Fibroblast of villous mesenchyme (primary cell): ENCODE measurements at places on chromosomes 1 and 21. TPM values are rescaled to one million over a fixed set of nuclear protein-coding genes. Genes with fewer than 3 reads are reported as not detected.

GRCh38 chr1:237736372-237737029 is 154.2 kb downstream of the ZP4 start:
- peak; percentile 3 for DNase-seq

Gene MAP3K21
- total RNA-seq, result 0.32 and 1.3 TPM in 2 replicates

Gene OR2T2
- not detected in 2 replicates for total RNA-seq

Gene ATP1A2
- total RNA-seq, result not detected in 2 replicates

- no peak for DNase-seq
Observed at GRCh38 chr1:223514644-223515043, 121.4 kb downstream of the CCDC185 start.

Gene PYGO2
- 26.7 and 28.9 TPM in 2 replicates for total RNA-seq

GRCh38 chr1:161736335-161736969 is 13.1 kb upstream of the DUSP12 start:
- DNase-seq, result peak; percentile 31

Gene PLPP3
- total RNA-seq, result 10.3 and 14.7 TPM in 2 replicates

GRCh38 chr1:1068517-1069055 is 5.5 kb downstream of the RNF223 start:
- DNase-seq, result no peak

- DNase-seq, result no peak
Observed at GRCh38 chr1:228873709-228874108, 138.4 kb downstream of the RHOU start.

Gene CD244
- not detected in 2 replicates for total RNA-seq

DNA sequence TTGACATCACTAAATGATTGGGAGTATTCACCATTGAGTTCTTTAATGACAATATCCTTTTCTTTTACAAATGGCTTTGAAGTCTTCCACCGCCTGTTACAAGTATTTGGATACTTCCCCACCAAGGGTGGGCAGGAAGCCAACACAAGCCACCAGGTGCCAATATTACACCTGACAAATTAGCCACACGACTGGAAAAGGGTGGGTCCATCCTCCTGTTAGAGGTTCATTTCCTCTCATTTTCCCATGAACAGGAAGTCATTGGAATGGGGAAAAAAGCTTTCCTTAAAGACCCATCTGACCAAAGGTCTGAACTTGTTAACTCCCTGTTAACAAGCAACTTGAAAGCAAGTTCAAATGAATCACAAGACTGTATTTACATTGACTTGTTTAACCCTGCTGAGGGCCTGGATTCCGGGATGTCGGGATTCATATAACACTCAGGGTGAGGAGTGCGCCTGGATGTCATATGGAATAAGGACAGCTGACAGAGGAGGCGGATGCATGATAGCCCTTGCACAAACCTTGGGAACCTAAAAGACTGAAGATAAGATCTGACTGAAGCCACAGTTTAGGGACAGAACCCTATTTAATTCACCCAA is 40.5 kb upstream of the PROX1 start:
- DNase-seq, result no peak

- DNase-seq, result no peak
Observed at GRCh38 chr1:161084597-161084988, 4.8 kb downstream of the NECTIN4 start.

DNA sequence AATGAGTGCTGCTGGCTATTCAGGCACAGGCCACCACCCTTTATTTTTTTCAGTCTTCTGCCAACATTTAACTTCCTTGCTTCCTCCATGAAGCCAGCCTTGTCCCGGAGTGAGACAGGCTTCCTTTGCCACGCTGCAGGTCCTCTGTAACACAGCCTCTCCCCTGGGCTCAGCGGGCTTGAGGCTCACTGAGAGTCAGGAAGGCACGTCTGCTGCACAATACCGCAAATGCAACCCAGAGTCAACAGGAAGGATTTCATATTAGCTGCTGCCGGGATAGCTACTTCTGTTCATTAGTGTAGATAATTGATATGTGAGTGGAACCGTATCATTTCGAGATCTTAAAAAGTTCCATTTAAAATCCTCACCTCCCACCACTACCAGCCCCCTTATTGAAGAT is 22.5 kb downstream of the MYOG start:
- no peak for DNase-seq

GRCh38 chr1:198472119-198472518 is 68.4 kb downstream of the ATP6V1G3 start:
- DNase-seq, result no peak

Gene ENSA
- 76.3 and 78.6 TPM in 2 replicates for total RNA-seq

DNA sequence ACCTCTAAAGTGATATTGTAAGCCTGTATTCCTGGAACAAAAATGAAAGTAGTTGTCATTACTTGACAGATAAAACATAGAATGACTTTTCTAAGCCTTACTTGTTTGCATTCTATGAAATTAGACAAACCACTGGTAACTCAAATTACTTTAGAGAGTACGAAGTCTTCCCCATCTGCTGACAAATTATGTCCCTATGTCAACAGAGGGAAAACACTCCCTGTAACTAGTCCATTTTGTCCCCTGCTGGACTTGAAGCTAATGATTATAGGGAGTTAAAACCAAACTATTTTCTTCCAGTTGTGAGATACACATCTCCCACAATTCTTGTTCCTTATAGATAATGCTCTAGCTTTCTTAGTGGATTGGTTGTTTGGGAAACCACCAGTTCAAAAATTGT is 39.6 kb downstream of the GREM2 start:
- DNase-seq, result no peak

GRCh38 chr1:104406728-104407127 is 657.0 kb downstream of the AMY1C start:
- no peak for DNase-seq

- no peak for DNase-seq
Observed at GRCh38 chr1:71753746-71754145, 528.6 kb downstream of the NEGR1 start.

- DNase-seq, result peak; percentile 3
Observed at GRCh38 chr1:12745126-12745991, 641 bp upstream of the CFAP107 start.

- peak; percentile 77 for DNase-seq
Observed at GRCh38 chr1:214990619-214991018, 91.9 kb upstream of the KCNK2 start.

DNA sequence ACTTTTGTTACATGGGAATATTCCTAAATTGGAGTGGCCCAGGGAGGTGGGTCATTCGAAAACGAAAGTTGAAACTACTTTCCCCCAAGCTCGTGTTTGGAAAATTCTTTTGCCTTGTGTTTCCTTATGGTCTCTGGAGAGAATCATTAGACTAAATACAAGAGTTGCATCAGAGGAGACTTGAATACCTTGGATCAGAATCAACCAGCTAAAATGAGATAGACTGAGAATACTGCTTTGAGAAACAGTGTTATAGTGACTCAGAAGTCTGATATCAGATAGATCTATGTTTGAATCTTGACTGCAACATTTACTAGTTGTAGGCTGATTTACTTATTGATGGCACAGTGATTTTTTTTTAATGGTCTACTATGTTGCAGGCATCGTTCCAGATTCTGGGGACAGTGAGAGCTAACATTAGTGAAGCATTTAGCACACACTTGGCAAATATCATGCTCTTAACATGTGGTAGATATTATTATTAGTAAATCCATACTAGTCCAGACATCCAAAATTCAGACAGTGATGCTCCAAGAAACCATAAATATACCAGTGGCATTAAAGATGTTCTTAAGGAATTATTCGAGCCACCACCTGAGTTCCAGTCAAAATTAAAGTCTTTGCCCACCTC is 12.9 kb upstream of the ACTN2 start:
- peak; percentile 71 for DNase-seq

DNA sequence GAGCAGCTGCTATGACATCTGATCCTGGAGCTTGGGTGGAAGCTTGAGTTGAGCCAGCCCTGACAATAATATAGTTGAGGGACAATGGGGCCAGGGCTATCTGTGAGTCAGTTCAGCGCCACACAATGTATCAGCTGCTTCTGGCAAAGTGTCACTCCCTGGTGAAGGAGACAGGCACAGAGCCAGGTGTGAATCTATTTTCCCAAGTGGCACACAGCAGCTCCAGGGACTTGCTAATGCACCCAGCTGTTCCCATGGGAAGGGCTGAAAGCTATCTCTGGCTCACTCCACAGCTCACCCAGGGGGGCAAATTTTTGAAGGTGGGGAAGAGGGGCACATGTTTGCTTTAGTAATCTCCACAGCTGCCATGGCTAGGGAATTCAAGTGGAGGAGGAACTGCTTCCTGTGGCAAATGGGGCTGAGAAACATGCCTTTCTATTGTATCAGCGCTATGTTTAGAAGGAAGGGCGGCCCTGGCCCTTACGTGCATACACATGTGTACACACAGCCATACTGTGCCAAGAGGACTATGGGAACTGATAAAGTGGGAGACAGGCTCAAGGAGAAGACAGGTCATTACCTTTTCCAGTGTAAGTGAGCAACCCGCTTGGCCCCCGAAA is 2.2 kb downstream of the CYB5R1 start:
- DNase-seq, result peak; percentile 6

- DNase-seq, result no peak
Observed at GRCh38 chr1:187417520-187417919, 588.8 kb downstream of the PLA2G4A start.

DNA sequence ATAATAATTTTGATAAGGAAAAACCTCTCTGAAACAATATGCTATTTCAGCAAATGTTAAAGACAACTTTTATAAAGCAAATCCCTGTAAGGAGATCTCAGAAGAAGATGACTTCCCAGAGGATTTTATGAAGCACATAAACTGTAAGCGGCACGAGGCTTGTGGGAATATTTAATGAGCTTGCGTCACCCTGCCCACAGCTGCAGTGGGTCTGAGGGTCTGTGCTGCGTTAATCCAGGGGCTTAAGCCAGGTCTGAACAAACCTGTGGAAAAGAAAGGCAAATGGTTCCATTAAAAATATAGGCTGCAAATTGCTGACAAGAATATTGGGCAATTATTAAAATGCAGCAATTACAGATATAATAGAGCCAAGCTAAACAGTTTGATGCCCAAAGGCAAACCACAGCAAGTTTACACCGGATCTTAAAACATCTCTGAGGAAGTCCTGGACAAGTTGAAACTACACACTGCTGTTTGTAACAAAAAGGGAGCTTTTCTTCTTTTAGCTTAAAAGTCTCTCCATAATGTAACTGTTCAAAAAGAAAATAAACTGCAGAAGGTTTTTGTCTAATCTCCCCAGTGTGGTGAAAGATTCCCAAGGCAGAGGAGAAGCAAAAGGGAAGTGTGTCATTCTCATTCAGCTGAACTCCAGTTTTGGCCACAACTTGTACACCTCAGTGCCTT is 21.8 kb downstream of the TGFBR3 start:
- peak; percentile 96 for DNase-seq

DNA sequence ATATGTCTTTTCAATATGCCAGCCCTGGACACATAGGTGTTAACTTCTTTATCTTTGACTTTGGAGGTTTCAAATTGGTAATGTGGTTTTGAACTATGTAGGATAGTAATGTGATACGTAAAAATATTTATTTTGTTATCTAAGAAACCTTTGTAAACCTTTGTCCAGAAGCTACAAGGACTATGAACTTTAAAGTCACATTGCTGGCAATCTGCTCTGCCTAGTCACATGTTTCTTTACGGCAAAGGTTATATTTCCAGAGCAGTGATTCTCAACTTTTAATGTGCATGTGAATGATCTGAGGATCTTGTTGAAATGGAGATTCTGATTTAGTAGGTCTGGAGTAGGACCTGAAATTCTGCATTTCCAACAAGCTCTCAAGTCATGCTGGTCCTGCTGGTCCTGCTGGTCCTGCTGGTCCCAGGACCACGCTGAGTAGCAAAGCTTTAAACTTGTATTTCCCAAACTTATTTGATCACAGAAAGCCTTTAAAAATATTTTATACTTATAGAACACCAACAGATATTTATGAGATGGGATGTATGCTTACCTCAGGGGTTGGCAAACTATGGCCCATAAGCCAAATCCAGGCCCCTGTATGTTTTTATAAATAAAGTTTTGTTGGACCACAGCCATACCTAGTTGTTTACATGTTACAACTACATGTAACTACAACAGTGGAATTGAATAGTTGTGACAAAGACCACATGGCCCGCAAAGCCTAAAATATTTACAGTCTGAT is 57.9 kb upstream of the QSOX1 start:
- DNase-seq, result peak; percentile 89

DNA sequence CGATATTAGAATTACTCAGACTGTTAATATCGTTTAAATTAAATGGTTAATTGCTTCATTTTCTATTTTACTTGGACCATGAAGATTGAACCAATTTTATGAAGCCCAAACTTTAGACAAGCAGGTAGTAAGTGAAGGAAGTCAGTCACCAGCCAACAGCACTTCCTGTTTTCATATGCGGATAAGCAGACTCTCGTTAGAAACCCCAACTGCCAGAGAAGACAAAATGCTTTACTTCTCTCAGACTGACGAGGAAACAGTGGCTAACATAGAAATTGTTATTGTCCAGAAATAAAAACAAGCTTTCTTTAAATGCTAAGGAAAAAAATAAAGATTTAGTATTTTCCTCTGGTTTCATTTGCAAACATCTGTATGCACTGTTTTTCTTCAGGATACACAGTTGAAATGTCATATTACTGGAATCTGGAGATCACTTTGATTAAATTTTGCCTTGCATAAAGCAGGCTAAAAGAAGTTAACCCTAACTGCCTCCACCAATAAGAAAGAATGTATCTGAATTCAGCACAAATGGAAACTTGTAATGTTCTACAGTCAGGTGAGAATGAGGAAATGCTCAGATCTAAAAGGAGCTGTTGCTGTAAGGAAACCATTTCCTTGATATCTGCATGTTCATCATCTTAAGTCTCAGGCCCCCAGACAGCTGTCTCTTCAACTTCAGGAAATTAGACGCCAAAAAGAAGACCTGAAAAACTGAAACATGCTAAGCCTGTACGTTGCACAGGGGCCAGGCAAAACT is 129.8 kb upstream of the SAMSN1 start:
- DNase-seq, result no peak

DNA sequence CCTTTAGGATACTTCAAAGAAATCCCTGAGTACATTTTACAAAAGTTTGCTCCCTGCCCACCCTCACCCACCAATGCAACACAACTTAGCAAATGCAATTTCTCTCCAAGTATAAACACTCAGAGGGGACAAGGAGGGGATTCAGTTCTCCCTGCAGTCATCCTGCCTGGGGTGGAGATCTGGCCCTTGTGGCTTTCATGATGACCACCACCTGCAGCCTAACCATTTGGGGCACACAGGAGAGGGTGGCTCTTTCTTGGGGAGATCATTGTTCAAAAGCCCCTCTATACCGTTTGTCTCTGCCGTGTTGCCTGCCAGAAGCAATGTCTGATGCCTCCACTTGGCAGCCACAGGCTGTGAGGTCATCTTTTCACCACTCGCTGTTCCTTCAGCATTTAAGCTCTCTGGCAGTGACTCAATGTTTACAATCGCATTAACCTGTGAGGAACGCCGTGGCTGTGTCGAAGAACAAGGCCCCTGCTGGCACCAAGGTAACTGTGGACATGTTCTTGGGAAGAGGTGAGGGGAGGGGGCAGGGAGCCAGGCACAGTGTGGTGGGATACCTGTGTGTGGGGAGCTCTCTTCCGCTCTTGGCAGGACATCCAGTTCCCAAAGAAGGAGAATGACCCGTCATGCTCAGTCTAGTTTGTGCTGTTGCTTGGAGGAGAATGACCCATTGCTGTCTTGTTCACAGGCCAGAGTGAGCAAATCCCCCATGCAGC is 103.9 kb upstream of the DUSP10 start:
- DNase-seq, result no peak

DNA sequence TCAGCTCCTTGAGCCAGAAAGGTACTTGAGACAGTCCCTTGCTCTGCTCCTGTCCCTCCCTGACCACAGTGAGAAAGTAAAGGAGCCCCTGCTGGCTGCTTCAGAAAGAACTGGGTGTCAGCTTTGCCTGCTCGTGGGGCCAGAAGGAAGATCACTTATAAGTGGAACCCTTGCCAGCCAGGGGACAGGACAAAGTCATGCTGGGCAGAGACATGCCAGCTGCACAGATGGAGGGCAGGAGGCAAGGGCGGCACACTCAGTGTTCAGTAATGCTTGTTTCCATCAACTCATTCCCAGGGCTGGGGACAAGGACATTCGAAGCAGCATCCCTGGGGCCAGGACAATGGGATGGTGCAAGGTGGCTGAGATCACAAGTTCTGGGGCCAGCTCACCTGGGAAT is 41.8 kb downstream of the NTPCR start:
- DNase-seq, result no peak
